Astrocyte of the cerebellum (primary cell): ENCODE measurements at places on chromosomes 4 and X.

DNA sequence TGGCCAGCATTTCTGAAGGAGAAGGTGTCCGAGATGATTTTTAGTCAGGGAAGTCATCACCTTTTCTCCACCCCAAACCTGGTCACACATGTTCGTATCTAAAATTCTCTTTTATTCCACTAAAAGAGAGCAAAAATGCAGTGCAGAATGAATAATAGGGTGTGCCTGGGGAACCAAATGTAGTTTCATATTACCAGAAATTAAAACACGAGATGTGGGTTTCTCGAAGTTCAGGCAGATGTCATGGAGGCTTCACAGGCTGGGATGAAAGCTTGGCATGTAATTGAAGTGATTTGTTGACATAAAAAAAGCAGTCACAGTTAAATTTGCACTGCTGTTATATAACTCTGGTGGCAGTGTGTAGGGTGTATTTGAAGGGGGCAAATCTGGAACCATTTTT, 165.5 kb upstream of the PDE5A start:
- DNase-seq, result no peak

- no peak for DNase-seq
These were observed 111.1 kb downstream of the NFKB1 start for GRCh38 chr4:102612210-102612609.

DNA sequence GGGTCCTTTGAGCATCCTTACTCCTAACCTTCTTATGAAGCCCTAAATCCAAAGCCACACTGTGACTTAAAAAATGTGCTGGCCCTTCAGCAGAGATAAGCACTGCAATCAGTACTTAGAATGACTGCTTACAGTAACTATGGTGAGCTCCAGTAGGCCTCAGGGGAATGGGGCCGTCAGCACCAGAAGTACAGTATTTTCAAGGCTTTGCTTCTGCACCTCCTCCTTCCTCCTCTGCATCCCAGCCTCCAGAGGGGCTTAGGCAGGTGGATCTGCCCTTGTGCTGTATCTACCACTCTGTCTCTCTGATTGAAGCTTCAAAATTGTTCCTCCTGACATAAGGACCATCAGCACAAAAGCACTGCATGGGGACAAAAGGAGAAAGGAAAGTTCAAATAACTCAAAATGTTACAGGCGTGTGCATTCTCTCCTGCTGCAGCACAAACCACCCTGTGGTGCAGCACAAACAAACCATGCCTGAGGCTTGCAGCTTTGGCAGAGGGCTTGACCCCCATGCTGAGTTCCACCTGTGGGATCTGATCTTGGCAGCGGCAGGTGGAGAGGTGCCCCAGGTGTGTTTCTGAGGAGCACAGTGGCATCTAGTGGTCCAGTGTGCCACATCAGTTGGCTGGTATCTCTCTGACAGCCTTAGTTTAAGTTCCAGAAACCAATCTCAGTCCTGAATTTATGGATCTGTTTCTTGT, 164.7 kb downstream of the SOWAHB start:
- DNase-seq, result no peak

- DNase-seq, result no peak
These were observed 548.2 kb upstream of the FAT1 start for GRCh38 chr4:187271848-187272247.

DNA sequence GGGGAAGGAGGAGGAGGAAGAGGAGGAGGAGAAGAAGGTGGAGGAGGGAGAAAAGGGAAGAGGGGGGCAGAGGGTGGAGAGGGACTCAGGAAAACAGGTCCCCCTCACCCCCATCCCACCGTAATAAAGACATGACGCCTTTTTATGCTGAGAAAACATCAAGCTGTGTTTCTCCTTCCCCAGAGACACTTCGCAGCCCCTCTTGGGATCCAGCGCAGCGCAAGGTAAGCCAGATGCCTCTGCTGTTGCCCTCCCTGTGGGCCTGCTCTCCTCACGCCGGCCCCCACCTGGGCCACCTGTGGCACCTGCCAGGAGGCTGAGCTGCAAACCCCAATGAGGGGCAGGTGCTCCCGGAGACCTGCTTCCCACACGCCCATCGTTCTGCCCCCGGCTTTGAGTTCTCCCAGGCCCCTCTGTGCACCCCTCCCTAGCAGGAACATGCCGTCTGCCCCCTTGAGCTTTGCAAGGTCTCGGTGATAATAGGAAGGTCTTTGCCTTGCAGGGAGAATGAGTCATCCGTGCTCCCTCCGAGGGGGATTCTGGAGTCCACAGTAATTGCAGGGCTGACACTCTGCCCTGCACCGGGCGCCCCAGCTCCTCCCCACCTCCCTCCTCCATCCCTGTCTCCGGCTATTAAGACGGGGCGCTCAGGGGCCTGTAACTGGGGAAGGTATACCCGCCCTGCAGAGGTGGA, 45.3 kb upstream of the SHOX start:
- DNase-seq, result no peak

GRCh38 chr4:120842031-120842430, 80.5 kb downstream of the PRDM5 start:
- DNase-seq, result no peak
